Activated naive CD4-positive, alpha-beta T cell treated with anti-CD3 and anti-CD28 coated beads, Interleukin-2, amount 50 U/mL, for 72 hours (primary cell): ENCODE measurements at places on chromosomes 13 and 19.

GRCh38 chr19:32296694-32297093, 48.7 kb upstream of the ZNF507 start:
- DNase-seq, result no peak

DNA sequence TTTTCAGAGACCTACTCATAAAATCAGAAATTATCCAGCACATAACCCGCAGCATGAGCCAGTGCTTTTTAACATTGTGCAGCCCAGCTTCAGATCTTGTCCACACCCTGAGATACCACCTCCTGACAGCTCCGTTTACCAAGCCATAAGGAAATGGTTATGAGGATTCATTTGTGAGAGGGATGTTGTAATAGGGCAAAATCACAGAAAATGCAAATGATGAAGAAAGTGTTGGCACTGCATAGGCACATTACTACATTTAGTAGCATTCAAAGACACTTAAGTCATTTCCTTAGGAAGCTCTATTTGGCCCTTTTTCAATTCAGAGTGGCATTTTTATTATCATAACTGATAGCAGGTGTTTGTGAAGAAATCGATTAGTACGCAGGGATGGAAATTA, 277.5 kb downstream of the DNAJC15 start:
- no peak for DNase-seq

- DNase-seq, result no peak
Measured at GRCh38 chr19:57192077-57192420, 749 bp downstream of the ZNF264 start.

GRCh38 chr13:27353166-27353583, 71.2 kb upstream of the GTF3A start:
- peak; percentile 54 for DNase-seq

DNA sequence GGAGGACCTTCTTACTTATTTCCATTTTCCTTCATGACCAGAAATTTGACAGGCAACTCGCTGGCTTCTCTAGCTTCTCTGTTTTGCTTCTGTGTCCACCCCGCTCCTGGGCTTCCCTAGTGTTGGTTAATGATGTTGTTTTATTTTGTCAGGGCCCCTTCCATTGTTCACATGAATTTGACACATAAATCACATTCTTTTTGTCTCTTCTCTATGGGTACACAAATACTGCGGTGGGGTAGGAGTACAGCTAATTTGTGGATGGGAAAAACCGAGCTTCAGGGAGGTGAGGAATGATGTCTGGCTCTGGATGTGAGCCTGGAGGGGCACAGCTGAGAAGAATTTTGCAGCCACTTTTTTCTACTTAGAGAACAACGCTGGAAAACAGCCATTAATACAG, 199.8 kb downstream of the DNAJC15 start:
- no peak for DNase-seq

DNA sequence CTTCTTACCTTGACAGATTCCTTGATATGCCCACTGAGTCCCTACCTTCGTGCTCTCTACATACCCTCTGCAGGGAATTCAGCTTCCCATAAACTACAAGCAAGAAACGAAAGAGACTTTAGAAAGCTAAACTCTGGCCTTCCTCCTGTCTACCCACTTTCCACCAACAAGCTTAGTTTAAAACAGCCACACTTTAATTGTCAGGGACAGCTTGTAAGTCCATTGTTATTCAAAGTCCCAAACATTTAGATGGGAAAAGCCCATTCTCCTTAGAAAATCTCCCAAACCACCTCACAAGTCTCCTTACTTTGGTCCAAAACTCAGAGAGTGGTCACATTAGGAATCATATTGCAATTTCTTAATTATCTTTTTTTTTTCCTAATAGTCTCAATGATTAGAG, 2695.8 kb downstream of the PCDH9 start:
- no peak for DNase-seq

DNA sequence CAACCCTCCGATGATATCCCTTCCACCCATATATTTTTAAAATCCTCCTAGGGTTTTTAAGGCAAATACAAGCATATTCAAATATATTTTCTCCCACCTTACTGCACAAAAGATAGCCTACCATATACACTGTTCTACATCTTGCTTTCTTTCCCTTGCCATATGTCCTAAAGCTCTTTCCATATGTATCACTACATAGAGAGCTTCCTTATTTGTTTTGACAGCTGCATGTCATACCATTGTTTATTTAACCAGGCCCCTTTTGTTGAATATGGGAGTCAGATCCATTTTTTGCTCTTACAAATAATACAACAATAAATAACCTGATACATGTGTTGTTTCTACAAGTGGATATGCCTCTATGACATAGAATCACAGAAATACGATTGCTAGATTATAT, 32.8 kb upstream of the WDFY2 start:
- no peak for DNase-seq

GRCh38 chr19:18233224-18233825, 7.1 kb upstream of the PDE4C start:
- peak; percentile 69 for DNase-seq

- DNase-seq, result no peak
Measured at GRCh38 chr13:53060840-53061490, 32.4 kb downstream of the OLFM4 start.

DNA sequence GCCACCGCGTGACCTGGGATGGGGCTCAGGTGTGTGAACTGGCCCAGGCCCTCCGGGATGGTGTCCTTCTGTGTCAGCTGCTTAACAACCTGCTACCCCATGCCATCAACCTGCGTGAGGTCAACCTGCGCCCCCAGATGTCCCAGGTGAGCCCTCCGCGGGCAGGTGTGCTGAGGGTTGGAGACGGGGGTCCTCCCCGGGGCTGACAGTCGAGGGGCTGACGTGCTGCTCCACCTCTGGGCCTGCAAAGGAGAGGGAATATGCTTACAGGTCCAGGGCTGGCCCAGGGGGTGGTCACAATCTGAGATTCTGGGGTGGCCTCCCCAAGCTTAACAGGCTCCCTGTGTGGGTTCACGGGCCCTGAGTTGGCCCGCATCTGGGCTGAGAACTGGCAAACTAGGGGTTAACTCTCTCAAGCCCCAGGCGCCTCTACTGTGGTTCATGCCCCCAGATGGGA, 386 bp downstream of the VAV1 start:
- no peak for DNase-seq

DNA sequence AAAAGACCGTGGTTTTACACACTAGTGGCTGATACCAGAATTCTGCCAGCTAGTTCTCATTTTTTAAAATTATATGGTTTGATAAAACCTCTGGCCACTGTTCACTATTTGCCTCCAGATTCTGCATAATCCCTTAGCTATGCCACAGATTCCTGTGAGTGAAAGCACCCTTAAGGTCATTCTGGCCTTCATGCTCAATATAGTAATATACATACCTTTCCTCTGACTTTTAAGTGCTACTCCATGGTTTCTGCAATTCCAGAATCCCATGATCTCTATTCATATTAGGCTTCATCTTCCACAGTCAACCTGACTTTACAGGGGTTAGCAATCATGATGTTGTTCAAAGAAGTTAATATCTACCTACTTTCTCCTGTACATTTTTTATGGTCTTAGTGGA, 274.1 kb upstream of the EDNRB start:
- DNase-seq, result no peak

GRCh38 chr19:8150998-8151766, 1.8 kb upstream of the FBN3 start:
- no peak for DNase-seq

DNA sequence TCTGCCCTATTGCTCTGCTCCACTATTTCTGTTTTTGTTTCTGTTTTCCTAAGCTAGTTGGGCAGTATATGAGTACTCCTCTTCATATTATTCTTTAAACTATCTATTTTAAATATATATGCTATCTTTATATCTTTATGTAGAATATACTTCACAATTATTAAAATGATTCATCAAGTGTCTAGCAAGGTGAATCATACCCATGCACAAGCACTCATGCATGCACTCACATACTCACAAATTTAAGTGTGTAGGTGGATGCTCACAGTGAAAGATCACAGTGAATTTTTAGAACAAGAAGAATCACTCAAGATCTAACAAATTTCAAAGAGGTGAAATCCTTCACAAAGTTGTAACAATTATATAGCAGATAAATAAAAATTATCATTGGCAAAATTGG, 435.6 kb upstream of the SLITRK5 start:
- DNase-seq, result no peak

DNA sequence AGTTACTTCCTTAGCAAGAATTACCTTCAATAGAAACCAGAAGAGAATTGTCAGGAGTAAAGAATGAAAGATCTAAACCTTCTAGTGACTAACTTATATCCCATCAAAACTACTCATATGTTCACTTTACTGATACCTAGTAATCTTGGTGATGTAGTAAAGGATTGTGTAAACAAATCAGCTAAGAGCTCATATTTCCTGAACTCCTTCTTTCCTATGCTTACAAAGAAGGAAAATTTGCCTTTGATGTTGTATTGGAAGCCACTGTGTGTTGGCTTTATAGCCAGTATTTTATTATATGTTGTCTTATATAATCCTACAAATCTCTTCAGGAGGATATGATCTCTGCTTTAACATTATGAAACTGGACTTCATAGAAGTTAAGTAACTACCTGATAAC, 671.0 kb downstream of the PCDH9 start:
- no peak for DNase-seq

GRCh38 chr13:65500481-65500880, 1729.7 kb downstream of the PCDH9 start:
- no peak for DNase-seq

GRCh38 chr13:37682496-37682895, 83.9 kb upstream of the POSTN start:
- no peak for DNase-seq

GRCh38 chr13:111036665-111037064, 78.4 kb upstream of the ARHGEF7 start:
- no peak for DNase-seq

- DNase-seq, result no peak
Measured at GRCh38 chr19:55594996-55595545, 4.2 kb downstream of the FIZ1 start.

- no peak for DNase-seq
Measured at GRCh38 chr19:8455018-8455417, 10.2 kb downstream of the HNRNPM start.

DNA sequence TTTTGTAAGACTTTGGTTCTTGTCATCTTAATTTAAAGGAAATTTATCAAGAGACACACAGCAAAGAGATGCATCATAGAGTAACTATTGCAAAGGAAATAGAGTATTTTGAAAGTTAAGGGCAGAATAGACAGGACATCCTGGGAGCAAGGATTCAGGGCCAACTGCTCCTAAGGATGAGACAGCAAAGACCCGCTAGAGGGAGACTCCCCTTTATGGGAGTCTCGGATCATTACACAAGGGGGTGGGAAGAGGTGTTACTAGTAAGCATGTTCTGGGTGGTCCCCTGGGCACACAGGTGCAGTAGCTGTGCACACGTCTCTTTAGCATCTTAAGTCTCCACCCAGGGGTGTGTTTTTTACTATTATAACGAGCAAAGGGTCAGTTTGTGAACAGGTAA, 9.6 kb downstream of the ZSCAN5C start:
- no peak for DNase-seq

DNA sequence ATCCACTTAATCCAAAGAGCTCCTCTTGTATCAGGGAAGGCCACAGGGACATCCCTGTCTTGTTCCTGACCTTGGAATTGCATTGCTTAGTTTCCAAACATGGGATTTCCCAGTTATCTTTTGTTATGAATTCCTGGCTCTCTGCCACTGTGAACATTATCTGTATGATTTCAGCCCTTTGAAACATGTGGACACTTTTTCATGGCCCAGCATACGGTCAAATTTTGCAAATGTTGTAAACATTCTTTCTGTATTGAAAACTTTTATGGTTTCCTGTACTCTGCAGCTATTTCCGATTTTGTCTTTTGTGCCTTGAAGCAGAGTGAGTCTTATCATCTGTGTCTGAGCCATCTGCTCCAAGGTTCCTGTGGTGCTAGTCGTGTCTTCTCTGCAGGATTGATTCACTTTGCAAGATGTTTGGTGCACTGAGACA, 4.5 kb upstream of the CFAP97D2 start:
- no peak for DNase-seq
